ENCODE measurements at places on chromosomes 6 and 20.

DNA sequence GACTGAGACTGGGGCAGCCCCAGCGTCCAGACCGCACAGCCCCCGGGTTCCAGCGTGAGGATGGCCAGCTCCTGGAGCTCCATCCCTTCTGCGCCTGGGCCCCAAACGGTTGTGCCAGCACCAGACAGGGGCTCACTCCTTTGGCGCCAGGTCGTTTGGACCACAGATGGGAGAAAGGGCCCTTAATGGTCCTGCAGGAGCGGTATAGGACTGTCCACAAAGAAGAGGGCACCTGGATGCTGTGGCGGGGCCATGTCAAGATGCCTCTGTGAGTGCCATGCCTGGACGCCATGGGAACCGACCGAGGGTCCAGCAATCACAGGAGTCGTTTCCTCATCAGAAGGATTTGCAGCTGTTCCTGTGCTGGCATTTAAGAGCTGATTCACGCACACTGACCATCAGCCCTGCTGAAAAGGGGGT, 82.7 kb downstream of the DLL1 start:
- no peak for DNase-seq

GRCh38 chr20:63016514-63017075, 9.8 kb upstream of the BHLHE23 start:
- DNase-seq, result no peak

- no peak for DNase-seq
Measured at GRCh38 chr6:103042336-103042735, 1648.8 kb downstream of the GRIK2 start.

DNA sequence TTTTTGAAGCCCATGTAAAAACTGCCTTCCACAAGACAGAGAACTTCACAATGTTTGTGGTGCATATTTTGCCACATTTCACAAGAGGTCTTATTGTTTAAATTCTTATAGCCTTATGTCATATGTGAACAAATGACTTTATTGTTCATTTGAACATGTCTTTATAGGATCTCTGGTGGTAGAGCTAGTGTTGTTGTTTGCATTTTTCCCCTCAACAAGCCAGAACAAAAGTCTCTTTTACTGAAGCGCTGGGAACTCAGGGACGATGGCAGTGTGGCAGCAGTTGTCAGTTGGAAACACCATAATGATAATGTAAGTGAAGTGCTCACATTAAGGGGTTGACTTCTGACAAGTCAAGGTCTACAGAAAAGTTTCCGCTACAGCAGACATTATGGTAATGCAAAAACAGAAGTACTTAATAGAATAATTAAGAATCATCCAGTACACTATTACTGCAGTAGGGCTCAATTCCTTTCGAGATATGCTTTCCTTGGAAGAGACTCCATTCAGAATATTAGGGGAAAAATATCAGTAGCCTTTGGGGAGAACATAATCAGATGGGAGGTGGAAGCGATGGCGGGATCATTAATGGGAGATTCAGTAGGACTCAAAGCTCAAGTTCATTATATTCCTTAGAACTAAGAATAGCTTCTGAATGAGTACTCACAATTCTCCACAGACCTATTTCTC, 180.0 kb downstream of the GJA10 start:
- DNase-seq, result no peak

DNA sequence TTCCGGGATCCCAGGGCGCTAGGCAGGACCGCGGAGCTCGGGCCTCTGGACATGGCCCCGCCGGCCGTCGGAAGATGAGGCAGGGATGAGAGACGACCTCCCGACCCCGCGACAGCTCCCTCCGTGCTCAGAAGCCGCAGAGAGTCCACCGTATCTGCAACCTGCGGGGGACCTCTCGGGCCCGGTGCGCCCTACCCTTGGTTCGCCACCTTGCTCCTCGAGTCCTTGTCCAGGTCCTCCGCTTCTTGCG, 301 bp downstream of the PPP1R3D start:
- no peak for DNase-seq

DNA sequence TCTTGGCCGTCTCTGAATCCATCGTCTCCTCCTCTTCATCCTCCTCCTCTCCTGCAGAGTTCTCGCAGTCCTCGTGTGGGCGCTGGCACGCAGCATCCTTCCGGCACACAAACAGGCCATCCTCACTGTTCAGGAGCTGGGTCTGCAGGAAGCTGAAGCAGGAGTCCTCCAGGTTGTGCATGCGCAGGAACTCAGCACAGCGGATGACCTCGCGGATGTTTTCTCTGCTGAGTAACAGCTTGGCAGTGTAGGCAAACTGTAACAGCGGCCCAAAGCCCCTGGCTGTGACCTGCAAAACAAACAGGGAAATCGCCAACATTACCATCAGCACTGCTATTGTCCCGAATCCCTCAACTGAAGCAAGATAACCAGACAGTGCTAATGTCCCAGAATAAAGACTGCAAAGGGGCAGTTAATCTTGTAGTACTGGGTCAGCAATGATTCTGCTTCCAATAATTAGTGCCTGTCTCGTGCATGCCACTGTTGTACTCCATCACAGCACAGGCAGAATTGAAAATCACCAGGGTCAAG, 57.4 kb downstream of the GJA10 start:
- peak; percentile 46 for DNase-seq

DNA sequence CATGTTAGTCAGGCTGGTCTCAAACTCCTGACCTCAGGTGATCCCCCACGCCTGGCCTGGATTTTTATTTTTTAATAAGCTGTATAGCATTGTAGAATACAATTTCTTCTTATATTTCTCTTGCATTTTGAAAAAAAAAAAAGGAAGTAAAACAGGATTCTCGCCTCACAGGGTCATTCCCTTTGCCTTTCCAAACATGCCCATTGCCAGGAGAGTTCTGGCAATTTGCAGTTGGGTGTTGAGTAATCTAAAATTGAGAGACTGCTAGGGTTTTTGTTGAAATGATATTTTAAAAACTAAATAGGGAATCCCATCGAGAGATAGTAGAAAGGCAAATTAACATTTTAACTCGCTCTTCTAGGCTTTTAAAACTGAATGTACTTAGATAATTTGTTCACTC, 196.1 kb downstream of the JARID2 start:
- no peak for DNase-seq

- DNase-seq, result no peak
Measured at GRCh38 chr6:11358904-11359830, 126.7 kb upstream of the NEDD9 start.
